ENCODE measurements at places on chromosomes 3 and 15.

DNA sequence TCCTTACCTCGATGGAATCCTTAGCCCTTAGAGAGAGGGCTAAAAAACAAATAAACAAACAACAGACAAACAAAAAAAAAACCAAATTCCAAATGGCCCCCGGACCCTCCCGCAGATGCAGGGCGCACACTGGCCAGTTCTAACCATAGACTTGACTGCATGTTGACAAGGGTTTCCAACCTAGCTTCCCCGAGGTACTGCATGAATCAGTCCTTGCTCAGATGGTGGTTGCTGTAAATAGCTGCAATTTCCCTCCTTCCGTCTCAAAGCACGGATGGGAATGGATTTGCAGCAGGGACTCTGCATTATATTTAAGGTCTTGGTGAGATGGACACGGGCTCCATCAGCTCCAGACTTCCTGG is 162.8 kb downstream of the CD47 start:
- DNase-seq = no peak

DNA sequence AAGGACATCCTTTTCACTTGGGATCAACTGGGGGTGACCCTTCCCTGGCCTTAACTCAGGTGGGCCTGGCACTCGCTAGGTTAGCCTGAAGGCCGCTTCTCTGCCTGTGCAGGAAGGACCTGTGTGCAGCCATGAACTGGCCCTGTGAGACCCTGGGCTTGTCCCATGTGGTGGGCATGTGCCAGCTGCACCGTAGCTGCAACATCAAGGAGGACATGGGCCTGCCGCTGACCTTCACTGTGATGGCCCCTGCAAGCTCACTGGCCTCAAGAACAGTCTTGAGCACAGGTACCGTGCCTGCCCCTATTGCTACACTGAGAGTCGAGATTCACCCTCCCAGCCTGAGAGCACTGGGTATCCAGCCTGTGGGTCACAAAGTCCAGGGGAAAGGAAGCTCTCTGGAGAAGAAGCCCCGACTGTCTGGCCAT is 43.0 kb downstream of the SAXO2 start:
- DNase-seq = no peak

GRCh38 chr3:62582495-62583172 is 209.3 kb upstream of the FEZF2 start:
- DNase-seq = no peak

DNA sequence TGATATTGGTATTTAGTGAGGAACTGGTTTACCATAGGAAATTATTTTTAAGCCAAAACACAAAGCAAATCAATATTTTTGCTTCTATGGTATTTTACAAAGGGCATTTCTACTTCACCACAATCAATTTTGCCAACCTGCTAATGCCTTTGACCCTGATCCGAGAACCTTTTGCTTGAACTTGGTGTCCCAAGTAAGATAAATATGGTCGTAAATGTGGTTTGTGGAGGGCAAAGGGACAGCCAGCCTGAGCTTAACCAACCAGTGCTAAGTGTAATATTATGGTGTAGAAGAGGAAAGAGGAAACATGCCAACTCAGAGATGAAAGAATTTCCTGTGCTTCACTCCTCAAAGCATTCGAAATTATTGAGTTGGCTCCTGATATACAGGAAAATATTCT is 148.4 kb downstream of the C3orf38 start:
- no peak for DNase-seq

DNA sequence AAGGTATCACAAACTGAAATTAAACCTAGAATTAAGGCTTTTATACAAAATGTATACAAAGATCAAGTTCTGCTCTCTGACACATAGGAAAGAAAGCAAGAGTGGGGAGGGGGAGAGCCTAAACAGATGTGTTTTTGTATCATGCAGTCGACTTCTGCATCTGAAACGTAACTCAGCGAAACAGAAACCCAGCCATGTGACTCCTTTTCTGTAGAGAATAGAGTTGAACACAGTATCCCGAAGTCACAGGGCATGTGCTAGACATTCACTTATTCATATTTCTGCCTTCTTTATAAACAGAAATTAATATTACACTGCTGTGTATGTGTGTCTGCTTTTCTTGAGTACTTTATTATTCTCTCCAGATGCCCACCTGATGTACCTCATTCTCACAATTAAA is 121.0 kb downstream of the PDZRN3 start:
- DNase-seq = no peak

All from activated naive CD4-positive, alpha-beta T cell treated with anti-CD3 and anti-CD28 coated beads, Interleukin-2, amount 50 U/mL, for 16 hours (primary cell).